ENCODE measurements at places on chromosomes 2 and 18. TPM values are rescaled to one million over a fixed set of nuclear protein-coding genes. Genes with fewer than 3 reads are reported as not detected.

CYP27A1 gene
- polyA plus RNA-seq: 26.8 TPM

C2orf68 gene
- 18.9 TPM for polyA plus RNA-seq

LAMA3 gene
- 5.6 TPM for polyA plus RNA-seq

ST8SIA5 gene
- not detected for polyA plus RNA-seq

CYRIA gene
- not detected for polyA plus RNA-seq

ARHGEF33 gene
- polyA plus RNA-seq: 0.31 TPM

All from BJ (cell line).